NCI-H1092 (cell line): ENCODE measurements at places on chromosomes 3 and 15.

DNA sequence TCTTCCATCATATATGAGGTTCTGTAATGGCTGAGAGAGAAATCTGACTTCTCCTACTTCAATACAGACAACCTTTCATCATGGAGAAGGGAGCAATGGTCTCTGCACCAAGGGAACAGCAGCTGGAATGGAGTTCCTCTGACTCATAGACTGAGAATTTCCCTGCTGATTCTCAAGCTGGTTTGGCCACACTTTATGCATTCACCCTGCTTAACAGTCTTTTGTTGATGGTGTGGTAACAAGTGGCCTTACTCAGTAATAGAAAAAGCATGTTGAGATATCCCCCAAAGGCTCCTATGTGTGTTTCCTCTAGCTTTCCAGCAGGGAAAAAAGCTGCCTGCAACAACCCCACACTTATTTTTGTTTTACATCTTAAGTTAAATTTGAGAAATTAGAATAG lies 138.1 kb downstream of the GREM1 start:
- DNase-seq, result no peak

DNA sequence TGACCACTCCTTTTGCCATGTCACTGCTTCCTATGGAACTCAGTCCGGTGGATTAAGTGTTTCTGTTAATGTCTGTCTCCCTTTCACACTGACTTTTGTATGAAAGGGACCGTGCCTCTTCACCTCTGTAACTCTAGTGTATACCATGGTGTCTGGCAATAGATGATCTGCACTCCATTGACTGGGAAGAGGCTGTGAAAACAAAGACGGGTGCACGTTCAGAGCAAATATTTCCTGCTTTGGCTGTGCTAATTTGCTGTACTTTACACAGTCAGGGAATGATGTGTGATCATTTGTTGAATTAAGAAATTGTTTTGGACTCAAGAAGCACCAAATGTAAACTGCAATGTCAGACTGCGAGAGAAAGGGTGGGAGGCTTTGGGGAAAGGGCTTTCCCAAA lies 315.2 kb downstream of the RORA start:
- no peak for DNase-seq

- no peak for DNase-seq
Measured at GRCh38 chr15:65550681-65551098, 20.4 kb downstream of the HACD3 start.

- no peak for DNase-seq
Measured at GRCh38 chr3:122184591-122184929, 1.1 kb downstream of the CASR start.

GRCh38 chr3:123371426-123371825 lies 77.5 kb downstream of the ADCY5 start:
- DNase-seq, result no peak

DNA sequence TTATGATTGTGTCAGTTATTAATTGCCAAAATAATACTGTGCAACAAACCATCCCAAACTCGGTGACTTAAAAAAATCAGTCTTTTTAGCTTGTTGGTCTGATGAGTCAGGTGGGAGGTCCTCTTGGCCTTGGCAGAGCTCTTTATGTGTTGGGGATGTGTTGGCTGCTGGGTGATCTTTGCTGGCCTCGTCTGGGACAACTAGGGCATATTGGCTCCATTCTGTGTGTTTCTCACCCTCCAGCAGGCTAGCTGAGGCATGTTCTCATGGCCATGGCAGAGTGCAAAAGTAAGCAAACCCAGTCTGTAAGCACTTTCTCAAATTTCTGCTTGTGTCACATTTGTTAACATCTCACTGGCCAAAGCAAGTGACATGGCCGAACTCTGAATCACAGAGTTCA lies 251.6 kb downstream of the RPLP1 start:
- DNase-seq, result no peak

GRCh38 chr3:64321747-64322146 lies 96.5 kb upstream of the PRICKLE2 start:
- no peak for DNase-seq

DNA sequence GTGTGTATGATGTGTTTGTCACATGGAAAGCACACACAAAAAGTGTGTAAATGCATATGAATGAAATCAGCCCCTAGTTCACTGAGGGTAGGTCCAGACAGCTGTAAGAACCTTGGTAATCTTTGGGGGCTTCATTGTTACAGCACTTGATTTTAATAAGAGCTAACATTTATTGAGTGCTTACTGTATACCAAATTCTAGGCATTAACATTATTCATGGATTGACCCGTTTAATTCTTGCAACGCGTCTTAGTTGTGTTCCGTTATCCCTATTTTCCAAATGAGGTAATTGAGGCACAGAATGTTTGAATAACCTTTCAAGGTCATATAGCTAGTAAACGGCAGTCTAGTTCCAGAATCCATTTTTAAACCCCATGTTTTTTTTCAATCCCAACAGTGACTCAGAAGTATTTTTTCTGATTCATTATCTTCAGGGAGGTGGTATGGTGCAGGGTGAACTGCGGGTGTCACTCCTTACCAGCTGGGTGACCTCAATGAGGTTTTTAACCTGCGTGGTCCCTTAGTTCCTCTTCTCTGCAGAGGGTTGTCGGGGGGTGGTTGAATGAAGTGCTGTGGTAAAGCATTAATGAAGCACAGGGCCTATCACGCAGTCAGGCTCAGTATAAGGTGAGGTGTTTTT lies 14.2 kb downstream of the RAB8B start:
- DNase-seq, result no peak

GRCh38 chr3:46729038-46729437 lies 11.4 kb upstream of the PRSS50 start:
- DNase-seq, result no peak

GRCh38 chr3:56126632-56127031 lies 341.6 kb downstream of the ERC2 start:
- DNase-seq, result no peak

DNA sequence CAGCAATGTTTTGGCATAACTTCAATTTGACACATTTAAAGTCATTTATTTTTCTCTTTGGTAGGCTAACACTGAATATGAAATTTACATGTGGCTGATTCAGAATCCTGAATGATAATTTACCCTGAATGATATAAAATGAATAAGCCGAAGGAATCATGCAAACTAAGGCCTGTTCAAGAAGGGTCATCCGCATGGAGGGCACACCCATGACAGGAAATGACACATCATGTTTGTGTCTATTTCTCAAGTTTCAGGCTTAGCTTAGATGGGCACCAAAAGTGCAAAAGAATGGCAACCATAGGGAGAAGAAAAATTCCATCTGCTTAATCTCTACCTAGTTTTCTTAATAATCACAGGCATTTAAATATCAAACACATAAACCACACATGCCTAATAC lies 141.5 kb downstream of the DUT start:
- no peak for DNase-seq

GRCh38 chr3:96915445-96915844 lies 101.1 kb downstream of the EPHA6 start:
- no peak for DNase-seq

DNA sequence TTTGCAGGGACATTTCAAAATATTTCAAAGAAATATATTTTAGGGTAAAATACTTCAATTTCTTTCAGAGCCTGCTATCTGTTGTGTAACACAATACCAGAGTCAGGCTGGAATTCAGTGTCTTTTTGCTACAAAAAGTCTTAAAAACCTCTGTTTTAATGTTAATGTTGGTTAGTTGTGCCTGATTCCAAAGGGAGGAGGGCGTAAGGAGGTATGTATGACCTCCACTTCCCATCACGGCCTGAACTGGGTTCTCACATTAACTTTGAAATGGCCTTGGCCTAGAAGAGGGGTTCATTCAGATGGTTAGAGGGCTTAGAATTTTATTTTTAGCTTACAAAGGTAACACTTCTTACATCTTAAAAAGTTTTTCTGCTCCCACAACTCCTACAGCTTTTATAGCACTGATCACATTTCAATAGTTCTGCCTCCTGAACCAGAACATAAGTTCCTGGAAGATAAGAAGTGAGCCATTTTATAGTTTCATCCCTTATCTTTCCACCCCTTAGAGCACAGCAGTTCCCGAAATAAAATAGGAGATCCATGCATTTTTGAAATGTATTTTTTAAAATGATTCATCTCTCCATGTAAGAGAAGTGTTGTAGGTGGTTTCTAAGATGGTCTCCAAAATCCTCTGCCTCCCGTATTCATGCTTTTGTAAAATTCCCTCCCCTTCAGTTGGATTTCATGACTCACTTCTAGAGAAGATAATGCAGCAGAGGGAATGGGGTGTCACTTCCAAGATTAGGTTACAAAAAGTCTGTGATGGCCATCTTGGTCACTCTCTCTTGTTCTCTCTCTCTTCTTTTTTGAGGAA lies 543.1 kb upstream of the NECTIN3 start:
- DNase-seq, result no peak

DNA sequence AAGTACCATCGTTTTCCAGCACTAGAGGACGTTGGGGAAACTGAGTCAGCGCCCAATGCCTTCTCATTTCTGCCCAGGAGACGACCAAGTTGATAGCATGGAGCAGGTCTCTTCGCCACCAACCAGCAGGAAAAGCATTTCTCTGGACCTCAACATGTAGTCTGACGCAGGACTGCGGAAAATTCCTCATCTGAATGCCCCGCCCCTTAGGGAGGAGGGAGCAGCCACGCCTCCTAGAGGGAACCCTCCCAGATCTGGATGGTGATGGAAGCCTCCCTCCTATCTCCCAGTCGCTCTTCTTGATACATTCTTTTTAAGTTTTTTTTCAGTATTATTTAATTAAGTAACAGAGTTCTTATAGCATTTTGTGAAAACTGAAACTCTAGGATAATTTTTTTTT lies 17.4 kb upstream of the MINDY4B start:
- DNase-seq, result no peak

DNA sequence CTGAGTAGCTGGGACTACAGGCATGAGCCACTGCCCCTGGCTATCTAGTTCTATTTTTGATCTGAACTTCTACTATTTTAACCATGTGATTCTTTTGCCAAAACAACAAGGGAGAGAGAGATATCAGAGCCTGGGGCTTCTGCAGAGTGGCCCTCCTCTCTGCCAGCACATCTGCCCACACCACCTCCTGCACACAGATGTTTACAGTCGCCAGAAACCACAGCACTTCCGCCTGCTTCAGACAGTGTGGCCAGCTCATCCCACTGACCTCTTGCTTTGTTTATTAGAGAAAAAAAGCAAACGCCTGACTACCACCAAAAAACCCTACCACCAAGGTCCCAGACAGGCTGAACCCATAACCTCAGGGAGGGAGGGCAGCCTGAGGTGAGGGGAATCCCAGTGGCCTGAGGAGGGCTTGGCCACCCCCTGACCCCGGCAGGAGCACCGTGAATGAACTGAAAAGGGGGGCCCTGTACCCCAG lies 85.9 kb upstream of the ABHD2 start:
- DNase-seq, result no peak

GRCh38 chr3:127675651-127676391 lies 3.1 kb downstream of the ABTB1 start:
- no peak for DNase-seq

DNA sequence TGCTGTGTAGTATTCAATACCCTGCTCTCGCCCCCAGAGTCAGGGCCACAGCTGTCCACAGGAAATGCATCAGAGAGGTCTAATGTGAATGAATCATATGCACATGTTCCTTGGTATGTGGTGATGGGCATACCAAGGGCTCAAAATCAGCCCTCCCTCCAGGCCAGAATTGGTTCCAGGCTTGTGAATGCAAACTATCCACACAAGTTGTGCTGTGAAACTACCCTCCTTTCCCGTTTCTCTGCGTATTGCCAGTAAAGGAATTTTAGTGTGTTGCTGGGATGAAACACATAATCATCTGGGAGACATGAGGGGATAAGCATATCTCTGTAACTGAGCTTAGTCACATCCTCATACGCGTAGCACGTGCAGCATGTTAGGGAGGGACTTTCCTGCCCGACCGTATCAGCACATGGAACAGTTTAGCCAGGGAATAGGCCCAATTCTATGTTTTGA lies 9.2 kb upstream of the MME start:
- DNase-seq, result no peak

- DNase-seq, result no peak
Measured at GRCh38 chr3:65402597-65402996, 636.1 kb downstream of the MAGI1 start.

DNA sequence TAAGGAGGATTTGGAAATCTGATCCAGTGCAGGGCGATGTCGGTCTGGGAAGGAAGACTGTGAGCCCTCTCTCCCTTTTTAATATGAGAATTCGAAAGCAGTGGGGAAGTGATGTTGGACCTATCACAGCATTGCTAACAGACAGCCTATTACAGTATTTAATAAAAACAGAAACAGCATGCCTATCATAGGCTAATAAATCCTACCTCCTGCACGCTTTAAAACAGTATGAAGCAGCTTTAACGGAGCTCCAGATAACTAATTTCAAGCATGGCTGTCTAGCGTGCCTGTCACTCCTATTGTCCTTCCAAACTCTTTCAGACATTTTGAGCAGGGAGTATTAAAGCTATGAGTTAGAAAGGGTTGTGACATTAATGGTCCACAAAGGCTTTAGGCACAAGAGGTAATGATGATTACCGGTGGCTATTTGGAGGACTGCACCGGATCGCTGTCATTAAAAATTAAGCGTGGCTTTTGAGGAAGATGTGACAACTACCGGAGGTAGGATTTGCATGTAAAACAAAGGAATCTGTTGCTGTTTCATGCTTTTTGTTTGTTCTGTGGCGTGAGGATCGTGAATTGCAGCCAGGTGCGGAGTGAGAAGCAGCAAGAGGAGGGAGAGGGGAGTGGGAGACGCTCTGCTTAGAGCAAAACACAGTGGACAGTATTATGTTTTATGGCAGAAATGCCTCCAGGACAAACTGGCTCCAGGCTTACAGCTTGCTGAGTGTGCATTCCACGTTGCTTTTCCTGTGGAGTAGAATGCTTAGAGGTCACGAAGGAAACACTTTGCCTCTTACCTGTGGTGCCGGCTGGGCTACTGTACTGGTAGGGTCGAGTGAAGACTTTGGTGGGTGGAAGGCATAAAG lies at the start of gene KCNMB2:
TSS of gene KCNMB2 (plus strand) at position 226 of the 869 bp plus-strand sequence.
- peak; percentile 56 for DNase-seq

DNA sequence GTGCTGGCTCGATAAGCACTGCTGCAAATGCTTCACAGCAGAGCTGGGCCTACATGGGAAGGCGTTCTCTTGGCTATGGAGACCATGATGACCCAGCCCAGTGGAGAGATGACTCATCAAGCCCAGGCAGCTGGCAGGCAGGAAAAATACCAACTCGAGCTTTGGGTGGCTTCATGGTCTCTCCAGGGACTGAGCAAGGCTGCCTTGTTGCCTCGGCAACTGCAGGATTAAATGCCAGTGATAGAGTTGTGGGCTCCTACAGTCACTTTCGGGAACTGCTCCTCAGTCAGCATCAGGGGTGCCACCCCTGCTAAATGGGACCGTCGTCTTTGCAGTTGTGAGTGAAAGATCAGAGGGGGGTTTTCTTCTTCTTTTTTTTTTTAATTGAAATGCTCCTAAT lies 54.6 kb upstream of the MYZAP start:
- peak; percentile 62 for DNase-seq
